ENCODE measurements at places on chromosomes 12 and 14. TPM values are rescaled to one million over a fixed set of nuclear protein-coding genes. Genes with fewer than 3 reads are reported as not detected.
A peak's percentile ranks its signal among the peaks of the same experiment; 100 is the strongest.

DNA sequence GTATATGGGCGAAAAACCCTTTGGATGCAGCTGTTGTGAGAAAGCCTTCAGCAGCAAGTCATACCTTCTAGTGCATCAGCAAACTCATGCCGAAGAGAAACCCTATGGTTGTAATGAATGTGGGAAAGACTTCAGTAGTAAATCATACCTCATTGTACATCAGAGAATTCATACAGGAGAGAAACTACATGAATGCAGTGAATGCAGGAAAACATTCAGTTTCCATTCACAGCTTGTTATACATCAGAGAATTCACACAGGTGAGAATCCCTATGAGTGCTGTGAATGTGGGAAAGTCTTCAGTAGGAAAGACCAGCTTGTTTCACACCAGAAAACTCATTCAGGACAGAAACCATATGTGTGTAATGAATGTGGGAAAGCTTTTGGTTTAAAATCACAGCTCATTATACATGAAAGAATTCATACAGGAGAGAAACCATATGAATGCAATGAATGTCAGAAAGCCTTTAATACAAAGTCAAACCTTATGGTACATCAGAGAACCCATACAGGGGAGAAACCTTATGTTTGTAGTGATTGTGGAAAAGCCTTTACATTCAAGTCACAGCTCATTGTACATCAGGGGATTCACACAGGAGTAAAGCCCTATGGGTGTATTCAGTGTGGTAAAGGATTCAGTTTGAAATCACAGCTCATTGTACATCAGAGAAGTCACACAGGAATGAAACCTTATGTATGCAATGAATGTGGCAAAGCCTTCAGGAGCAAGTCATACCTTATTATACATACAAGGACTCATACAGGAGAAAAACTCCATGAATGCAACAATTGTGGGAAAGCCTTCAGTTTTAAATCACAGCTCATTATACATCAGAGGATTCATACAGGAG, 21.4 kb downstream of the ZNF268 start:
- DNase-seq = no peak

DNA sequence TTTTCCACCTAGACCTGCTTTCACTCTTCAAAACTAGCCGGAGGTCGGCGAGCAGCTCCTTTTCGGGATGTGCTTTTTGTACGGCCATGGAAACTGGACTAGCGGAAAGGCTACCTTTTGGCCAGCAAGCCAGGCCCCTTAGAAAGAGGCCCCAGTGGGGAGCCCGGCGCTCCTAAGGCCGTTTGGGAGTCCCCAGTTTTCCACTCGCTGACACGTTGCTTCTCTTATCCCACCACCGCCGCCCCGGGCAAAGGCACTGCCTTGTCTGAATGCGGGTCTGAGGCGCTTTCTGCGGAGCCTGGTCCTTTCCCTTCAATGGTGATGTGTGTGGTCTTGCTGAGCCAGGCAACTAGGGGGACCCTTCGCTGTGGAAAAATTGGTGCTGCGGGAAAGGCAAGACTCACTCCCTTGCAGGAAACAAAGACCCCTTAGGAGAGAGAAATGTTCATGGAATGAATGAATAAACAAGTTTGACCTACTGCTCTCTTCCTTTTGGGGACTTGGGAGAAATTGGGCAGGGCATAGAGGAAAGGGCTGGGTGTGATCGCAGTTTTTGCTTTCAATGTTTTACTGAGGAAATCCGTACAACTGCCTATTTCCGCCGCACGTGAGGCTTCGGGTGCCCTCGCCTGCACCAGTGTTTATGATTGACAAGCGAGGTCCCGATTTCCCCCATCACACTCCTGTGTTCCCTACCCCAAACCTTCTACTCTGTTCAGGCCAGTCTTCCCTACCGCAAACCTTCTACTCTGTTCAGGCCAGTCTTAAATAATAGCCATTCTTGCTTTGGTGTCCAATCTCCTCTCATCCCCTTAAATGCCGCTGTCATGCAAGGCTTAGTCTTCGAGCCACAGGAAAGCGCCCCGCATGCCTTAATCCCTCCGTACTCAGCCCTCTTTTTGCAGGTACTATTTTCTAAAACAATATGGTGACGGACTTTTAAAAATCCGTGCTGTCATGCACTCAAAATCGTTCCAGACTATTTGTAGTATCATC, 1.0 kb upstream of the SLC38A2 start:
- DNase-seq = peak; percentile 52

GRCh38 chr12:71161591-71161990, 3.8 kb upstream of the TSPAN8 start:
- DNase-seq = no peak

DNA sequence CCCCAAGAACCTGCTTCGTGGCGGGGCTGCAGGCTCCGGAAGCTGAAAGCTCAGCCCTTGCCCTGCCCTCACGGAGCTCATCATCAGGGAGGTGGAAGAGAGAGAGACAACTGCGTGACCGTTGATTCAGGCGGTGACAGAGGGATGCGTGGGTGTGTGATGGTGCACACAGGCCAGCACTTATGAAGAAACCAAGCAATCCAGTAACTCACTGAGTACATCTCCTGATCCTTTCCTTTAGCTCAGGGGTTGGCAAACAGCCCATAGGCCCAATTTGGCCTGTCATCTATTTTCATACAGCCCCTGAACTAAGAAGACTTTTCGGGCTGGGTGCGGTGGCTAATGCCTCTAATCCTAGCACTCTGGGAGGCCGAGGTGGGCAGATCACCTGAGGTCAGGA, 49.9 kb downstream of the TESC start:
- no peak for DNase-seq

- DNase-seq = no peak
Observed at GRCh38 chr14:74580275-74580672, 31.8 kb downstream of the LTBP2 start.

DNA sequence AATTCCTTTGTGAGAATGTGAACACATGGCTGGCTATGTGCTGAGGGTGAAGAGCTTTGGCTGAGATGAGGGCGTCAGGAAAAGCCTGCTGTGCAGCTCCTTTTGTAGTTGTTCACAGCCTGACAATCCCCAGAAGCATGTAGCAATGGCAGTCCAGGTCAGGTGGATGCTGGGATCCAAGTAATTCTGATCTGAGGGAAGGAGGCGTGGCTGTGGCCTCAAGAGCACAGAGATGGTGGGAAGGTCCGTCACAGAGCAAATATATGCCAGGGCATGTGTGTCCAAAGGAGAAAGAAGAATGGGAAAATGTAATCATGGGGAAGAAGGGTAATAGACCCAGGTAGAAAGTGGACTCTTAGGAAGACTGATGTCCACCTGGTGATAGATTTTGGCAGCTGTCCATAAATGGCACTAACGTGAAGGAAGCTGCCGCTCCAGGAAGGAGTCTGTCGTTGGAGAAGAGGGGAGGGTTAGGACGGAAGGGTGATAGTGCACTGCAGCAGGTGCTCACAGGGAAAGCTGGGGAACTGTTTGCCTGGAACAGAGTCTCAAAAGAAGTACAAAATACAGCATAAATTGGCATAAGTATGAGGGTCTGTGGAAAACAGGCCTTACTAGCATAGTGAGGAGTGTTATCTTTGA, 13.8 kb downstream of the MGST1 start:
- no peak for DNase-seq

- DNase-seq = peak; percentile 49
Observed at GRCh38 chr12:53195516-53196420, 11.3 kb downstream of the ITGB7 start.

DNA sequence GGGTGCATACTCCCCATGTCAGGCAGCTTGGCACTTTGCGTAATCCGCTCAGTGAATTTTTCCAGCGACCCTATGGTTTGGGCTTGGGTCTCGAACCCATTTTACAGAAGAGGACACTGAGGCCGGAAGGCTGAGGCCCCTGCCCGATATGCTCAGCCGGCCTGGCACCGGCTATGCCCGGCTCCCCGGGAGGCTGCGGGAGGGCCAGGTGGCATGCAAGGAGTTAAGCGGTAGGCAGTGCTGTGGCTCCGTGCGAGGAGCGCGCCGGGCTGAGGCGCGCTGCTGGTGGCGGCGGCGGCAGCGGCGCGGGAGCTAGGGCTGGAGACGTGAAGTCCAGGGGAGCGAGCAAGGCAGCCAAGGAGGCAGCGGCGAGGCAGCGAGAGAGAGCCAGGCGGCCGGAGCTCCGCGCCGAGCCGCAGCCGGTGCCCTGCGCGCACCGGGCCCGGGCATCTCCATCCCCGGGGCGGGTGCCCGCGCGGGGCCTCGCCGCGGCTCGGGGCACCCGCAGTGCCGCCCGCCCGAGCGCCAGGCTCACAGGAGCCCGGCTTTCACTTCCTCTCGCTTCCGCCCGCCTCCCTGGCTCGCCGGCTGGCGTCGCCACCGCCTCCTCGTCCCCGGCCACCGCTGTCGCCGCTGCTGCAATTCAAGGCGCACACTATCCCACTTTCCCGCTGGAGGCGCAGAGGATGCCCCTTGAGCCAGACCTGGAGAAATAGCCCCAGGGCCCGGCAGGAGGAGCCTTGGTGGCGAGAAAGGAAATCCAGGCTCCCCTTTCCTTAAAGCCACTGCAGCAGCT, at the start of gene WSCD2:
Gene WSCD2, plus strand, starts transcription at position 272 of the 796 bp plus-strand sequence. CDS start 66,545 bp downstream, outside the sequence.
- DNase-seq = peak; percentile 24

DNA sequence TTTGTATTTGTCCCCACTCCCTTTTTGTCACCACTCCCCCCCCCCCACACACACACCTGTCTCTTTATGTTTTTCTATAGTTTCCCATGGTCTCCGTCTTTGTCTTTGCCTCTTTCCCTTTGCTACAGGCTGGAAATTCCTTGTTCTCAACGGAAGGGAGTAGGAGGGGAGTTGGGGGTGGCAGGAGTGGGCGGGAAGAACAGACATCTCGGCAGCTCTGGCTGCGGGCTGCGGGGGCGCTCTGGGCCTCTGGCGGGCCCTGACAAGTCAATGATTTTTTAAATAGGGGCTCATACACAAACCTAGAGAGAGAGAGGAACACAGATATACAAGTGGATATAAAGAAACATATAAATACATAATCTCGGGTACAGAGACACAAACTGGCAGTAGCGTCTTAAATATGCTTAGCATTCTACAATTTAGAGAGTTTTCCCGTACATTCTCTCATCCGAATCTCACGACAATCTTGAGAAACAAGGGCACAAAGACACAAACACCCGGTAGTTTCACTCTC, 2.4 kb upstream of the NAB2 start:
- DNase-seq = peak; percentile 76

- no peak for DNase-seq
Observed at GRCh38 chr14:96176811-96177211, 27.8 kb upstream of the BDKRB2 start.

DNA sequence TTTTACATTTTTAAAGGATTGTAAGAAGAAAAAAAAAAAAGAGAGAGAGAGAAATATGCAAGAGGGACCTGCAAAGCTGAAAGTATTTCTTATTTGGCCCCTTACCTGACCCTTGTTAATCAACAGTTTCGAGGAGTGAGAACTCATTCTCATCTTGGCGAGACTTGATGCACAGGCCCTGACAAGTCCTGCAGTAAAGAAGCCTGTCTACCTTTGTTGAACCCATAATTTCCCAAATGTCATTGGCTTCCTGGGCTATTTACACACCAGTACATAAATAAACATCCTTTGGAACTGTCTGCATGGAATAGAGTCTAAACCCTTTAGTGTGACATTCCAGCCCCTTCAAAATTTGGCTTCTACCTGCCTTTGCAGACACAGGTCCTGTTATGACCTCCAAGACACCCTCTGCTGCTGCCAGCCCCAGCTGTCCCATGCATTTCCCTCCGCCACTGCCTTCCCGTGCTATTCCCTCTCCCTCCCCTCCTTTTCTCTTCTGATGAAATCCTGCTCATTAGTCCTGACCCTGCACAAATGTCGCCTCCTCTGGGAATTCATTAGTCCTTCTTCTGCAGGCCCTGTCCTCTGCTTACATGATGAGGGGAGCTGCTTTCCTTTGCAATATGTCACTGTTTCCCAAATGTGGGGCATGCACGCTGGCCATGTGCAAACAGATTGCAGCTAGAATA, 35.1 kb downstream of the MYL2 start:
- no peak for DNase-seq

DNA sequence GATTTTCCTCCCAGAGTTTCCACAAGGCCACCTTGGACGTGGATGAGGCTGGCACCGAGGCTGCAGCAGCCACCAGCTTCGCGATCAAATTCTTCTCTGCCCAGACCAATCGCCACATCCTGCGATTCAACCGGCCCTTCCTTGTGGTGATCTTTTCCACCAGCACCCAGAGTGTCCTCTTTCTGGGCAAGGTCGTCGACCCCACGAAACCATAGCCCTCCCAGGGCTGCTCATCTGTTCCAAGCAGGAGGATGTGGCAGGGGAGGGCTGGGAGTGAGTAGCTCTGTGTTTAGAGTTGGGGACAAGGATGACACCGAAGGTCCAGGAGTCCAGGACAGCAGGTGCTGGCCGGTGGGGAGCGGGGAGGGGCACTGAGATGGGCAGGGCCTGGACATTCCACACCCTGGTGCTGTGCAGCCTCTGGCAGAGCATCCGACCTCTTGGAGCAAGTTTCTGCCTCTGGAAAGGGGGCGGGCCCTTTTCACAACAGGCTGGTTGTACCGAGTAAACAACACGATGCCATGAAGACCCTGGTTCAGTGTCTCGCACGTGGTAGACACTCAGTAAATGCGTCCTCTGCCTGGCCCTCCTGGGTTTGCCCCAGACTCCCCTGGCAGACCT, 8.2 kb downstream of the SERPINA4 start:
- no peak for DNase-seq

GRCh38 chr12:110005319-110005973, 6.2 kb downstream of the ANKRD13A start:
- DNase-seq = no peak

GRCh38 chr14:49861699-49862088, 9.1 kb upstream of the NEMF start:
- peak; percentile 78 for DNase-seq

DNA sequence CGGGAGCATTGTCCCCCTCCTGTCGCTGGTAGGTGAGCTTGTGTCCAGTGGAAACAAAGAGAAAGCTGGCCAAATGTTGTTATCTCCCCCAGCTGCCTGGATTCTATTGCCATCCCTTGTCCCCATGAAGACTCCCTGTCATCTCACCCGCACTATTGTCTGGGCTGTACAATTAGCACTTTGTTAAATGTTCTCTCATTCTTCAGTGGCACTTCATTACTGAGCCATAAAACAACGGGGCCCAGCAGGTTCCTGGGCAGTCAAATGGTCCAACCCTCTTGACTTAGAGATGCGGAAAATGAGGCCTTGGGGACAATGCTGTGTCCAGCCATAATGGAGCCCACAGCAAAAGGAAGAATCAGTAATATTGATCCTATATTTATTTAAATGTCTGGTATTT, 13.2 kb upstream of the COL2A1 start:
- DNase-seq = no peak

DNA sequence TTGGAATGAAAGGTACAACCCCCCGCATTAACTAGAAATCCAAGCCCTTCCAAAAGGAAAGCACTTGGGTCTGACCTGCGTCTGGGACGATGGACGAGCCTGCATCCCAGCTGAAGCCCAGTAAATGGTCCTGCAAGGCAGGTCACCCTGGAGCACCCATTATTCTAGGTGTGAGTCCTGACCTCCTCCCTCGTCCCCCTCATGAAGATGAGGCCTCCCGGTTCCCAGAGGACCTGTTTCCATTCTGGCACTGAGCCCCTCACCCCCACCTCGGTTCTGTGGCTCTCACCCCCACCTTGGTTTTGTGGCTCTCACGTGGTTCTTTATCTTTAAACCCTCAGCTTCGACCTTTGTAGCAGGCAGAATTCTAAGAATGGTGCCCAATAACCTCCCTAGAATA, 7.3 kb downstream of the IFI27 start:
- DNase-seq = no peak

Gene GARIN6
- not detected for total RNA-seq

Gene CCDC177
- not detected for total RNA-seq

Gene GMPR2
- 107 TPM for total RNA-seq

Gene SIRT4
- 0.40 TPM for total RNA-seq

Gene DENND5B
- 11.7 TPM for total RNA-seq

Gene ALG10
- total RNA-seq = 15.6 TPM

Gene ZFHX2
- 1.2 TPM for total RNA-seq

Gene NOXRED1
- total RNA-seq = not detected
